ENCODE measurements at places on chromosomes 4 and X. TPM values are rescaled to one million over a fixed set of nuclear protein-coding genes. Genes with fewer than 3 reads are reported as not detected.

DNA sequence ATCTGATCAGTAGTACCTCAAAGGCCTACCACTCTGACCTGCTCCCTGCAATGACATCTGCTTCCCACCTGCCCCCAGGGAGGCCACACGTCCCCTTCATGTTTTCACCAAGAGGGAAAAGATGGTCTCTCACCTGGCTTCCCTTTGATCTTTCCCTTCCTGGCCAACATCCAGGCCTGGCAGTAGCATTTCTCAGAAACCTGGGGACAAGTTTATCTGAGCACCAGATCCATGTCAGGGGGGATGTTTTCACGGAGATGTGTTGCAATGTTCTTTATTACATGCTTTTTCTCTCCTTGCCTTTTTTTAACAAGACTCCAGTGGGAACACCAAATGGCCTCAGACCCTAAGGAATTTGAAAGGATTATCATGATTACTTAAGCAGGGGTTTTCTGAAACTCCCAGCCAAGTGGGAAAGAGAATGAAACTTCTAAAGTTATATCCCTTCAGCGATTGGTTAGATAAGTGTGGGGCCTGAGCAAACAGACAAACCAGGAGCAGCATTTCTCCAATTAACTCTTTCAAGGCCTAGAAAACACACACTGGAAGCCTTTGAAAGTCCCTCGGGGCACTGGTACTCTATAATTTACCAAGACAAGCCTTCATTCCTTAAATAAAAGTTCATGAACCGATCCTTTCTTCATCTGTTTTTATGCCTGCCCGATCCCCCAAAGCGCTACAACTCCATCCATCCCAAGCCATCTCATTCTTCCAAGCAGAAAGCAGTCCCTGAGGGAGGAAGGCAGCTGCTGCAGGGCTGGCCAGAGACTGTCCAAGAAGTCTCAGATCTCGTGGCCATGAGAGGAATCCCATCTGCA, 94.1 kb downstream of the BCOR start:
- no peaks in the 10 kb centered on the region for H3K36me3 ChIP-seq
- peaks cover 20% of the 10 kb centered on the region for H3K4me1 ChIP-seq
- H3K27ac ChIP-seq: no peak overlapping the region
- peaks cover 2% of the 10 kb centered on the region for H3K27me3 ChIP-seq
- no peak overlapping the region for H3K4me3 ChIP-seq

- H3K27ac ChIP-seq: peak overlapping the region; percentile 64
- no peak for DNase-seq
- H3K4me1 ChIP-seq: peaks cover 23% of the 10 kb centered on the region
- H3K4me3 ChIP-seq: peak overlapping the region; percentile 63
- H3K27me3 ChIP-seq: no peaks in the 10 kb centered on the region
- H3K36me3 ChIP-seq: peaks cover 47% of the 10 kb centered on the region
Measured at GRCh38 chr4:109690690-109691410, 12.4 kb downstream of the CASP6 start.

- no peaks in the 10 kb centered on the region for H3K27me3 ChIP-seq
- H3K4me3 ChIP-seq: no peak overlapping the region
- no peaks in the 10 kb centered on the region for H3K4me1 ChIP-seq
Measured at GRCh38 chr4:148263127-148263526, 179.1 kb downstream of the NR3C2 start.

DNA sequence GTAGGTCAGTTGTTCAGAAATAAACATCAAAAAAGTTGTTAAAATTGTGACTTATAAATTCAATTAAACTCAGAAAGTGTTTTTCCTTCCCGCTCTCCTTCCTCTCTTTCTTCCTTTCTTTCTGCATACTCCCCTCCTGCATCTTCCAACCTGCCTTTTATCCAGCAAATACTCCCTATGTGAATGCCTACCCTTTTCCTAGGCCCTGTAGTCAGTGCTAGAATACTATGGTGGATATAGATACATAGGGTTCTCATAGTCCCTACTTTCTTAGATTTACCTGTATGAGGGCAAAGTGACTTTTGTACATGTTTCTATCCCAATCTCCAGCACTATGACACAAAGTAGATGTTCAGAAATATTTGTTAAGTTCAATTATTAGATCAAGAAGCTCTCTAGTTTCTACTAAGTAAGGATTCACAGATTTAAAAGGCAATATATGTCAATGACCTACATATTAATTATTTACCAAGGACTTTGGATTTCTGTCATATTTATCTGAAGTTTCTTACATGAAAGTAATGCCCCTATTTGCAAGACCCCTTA, 732 bp downstream of the SULT1E1 start:
- no peak overlapping the region for H3K27ac ChIP-seq
- no peak for DNase-seq
- no peaks in the 10 kb centered on the region for H3K27me3 ChIP-seq
- no peaks in the 10 kb centered on the region for H3K36me3 ChIP-seq

GRCh38 chr4:110609044-110609750, 13.7 kb downstream of the PITX2 start:
- H3K4me3 ChIP-seq: no peak overlapping the region
- H3K4me1 ChIP-seq: no peaks in the 10 kb centered on the region
- H3K27ac ChIP-seq: no peak overlapping the region
- no peaks in the 10 kb centered on the region for H3K36me3 ChIP-seq
- peaks cover 33% of the 10 kb centered on the region for H3K27me3 ChIP-seq

GRCh38 chr4:151302432-151302831, 23.0 kb downstream of the SH3D19 start:
- DNase-seq: no peak
- no peaks in the 10 kb centered on the region for H3K27me3 ChIP-seq
- H3K27ac ChIP-seq: no peak overlapping the region
- no peak overlapping the region for H3K4me3 ChIP-seq
- no peaks in the 10 kb centered on the region for H3K36me3 ChIP-seq

DNA sequence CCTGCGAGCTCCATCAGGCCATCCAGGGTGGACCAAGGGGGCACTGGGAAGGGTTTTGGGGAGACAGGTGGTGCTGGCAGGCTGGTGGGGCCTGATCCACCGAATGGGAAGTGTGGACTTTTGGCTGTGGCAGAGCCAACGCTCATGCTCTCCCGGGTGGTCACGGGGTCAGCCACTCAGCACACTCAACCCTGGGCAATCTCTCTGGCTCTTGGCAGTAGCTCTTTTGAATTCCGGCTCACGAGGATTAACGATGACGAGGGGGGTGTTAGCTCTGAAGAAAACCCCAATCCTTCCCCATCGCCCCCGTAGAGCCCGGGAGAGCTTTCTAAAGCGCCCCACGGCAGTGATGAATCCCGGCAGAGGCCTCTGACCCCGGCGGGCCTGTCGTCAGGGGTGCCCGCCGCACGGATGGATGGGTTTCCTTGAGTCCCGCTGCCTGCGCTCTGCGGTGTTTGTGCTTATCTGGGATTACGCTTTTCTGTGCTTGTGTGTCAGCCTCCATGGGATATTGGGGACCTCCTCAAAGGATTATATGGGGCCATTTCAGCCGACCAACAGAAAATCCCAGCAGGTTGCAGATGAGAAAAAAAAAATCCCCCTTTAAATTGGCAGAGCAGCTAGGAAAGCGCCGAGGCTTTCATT, 156.8 kb upstream of the PSAPL1 start:
- no peak for DNase-seq
- H3K36me3 ChIP-seq: no peaks in the 10 kb centered on the region
- no peak overlapping the region for H3K27ac ChIP-seq
- no peaks in the 10 kb centered on the region for H3K4me1 ChIP-seq
- no peak overlapping the region for H3K4me3 ChIP-seq

NUP54 gene
- total RNA-seq: 74.8 TPM

ARMCX2 gene
- 1.4 TPM for total RNA-seq

Measured in CD4-positive, CD25-positive, alpha-beta regulatory T cell (primary cell).